IMR-90 (cell line): ENCODE measurements at places on chromosomes 3 and 15. TPM values are rescaled to one million over a fixed set of nuclear protein-coding genes. Genes with fewer than 3 reads are reported as not detected.

DNA sequence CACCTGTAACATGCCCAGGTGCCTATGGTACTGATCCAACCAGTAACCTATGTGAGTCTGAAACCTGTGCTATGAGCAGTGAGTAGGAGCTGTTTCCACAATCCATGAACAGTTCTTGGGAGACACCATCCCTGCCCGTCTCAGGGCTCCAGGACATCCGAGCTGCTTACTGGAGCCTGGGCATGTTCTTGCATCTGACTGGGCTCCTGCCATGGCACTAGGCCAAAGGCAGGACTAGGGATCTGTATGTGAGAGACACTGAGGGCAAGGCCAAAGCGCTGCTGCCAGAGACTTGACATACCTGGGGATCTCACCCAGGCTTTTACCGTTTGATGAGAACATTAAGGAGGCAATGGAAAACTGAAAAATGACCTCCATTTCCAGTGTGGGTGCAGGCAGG is 59.8 kb downstream of the WDR76 start:
- DNase-seq, result no peak

- DNase-seq, result no peak
These were observed 71.8 kb downstream of the MINDY2 start for GRCh38 chr15:58842713-58843396.

DNA sequence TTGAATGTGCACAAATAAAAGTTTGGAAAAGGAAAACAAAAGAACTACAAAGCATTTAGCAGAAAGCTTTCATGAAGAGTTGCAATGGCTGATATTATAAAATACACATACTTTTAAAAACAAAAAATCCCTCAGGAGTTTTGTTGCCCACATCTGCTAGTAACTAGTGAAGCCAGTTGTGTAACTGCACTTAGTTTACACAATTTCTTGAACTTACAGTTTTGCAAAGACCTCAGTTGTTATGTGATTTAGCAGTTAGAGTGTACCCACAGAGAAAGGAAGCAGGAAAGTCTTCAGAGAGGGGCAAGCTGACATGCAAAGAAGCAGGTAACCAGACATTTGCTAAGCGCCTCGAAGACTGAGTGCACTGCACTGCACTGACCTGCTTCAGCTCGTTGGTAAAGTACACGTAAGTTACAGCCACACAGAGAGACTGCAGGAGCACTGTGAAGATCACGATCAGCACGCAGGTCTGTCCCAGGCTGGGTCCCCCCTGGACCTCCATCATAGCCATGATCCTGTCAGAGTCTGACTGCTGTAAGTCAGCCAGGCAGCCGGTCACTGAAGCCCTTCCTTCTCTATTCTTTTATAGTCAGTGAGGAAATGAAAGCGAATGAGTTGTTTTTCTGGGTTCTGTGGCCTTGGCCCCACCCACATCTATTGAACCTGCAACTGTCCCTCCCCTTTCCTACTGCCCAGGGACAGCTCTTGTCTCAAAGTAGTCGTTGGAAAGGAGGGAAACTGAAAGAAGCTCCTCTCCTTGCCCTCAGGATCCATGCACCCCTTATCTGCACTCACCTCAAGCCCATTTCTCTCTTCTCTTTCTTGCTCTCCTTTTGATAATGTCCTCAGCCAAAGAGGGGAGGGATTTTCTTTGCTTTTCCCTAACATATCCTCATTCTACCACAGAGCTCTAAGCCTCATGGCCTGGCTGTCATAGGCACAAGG is at the start of gene TNFSF10:
TNFSF10 (minus strand) TSS at position 560 of the 948 bp plus-strand sequence; CDS start at position 514, 46 bp downstream.
- DNase-seq, result peak; percentile 22

GRCh38 chr3:196629228-196629627 is 10.3 kb upstream of the NRROS start:
- no peak for DNase-seq

DNA sequence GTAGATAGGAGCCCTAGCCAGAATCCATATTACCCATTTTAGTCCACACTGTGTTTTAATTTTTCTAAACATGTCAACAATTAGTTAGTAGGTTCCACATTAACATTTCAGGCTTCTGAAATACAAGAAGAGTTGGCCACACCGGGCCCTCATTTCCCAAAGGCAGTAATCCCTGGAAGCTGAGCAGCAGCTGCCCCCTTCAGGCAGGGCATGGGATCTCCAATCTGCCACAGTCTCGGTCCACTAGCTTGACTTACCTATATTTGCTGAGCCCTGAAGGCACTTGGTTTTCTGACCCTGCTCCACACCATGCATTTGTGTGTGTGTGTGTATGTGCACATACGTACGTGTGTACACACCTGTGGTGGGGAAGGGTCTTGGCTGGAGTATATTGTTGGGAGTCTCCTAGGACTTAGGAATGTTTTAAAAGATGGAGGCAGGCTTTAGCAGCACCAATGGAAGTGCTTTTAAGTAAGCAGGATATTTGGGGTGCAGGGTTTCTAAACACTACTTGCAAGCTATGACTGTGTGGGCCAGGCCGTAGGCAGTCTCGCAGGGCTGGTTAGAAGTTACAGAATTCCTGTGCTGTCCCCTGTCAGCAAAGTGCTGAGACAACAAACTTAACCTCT is 71.2 kb upstream of the SOX14 start:
- DNase-seq, result no peak

DNA sequence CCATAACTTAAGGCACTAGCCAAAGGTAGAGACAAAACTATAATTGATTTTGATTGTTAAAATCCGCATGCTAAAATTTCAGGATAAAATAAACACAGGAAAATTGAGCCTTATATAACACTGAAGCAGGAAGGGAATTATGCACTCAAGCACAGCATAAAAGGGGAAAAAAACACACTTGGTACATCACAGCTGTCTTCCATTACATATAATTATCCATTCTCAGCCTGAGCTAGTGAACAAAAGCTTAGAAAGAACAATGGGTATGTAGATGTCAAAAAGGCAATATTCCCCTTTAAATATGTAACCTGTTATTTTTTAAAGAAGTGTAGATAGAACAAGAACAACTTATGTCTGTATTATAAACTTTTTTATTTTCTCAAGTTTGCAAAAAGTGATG is 899.2 kb downstream of the ROBO1 start:
- DNase-seq, result no peak

DNA sequence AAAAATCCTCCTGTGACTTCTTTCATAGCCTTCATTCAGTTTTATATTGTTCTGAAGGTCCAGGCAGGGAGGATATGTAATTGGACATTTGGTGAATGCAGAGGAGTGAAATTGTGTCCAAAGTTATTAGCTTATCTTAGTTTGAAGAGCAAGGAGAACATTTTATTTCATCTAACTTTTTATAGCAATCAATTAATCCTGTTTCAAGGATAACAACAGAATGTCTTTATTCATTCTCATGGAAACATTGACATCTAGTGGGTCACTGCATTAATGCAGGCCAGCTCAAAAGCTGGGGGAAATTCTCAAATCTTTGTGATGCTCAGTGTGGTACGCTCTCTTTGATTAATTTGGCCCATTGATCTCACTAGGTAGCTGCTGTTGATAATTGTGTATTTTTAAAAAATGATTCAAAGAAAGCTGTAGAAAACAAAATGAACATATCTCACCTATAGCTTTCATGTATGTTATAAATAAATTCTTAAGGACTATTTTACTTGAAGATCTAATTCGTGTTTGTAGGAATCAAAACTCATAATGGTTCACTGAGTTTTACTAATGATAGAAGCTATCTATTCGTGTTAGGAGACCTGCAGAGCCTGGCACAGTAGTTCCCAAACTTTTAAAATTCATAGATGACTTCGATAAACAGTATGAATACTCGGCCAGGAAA is 150.8 kb upstream of the KCNMB2 start:
- peak; percentile 51 for DNase-seq

DNA sequence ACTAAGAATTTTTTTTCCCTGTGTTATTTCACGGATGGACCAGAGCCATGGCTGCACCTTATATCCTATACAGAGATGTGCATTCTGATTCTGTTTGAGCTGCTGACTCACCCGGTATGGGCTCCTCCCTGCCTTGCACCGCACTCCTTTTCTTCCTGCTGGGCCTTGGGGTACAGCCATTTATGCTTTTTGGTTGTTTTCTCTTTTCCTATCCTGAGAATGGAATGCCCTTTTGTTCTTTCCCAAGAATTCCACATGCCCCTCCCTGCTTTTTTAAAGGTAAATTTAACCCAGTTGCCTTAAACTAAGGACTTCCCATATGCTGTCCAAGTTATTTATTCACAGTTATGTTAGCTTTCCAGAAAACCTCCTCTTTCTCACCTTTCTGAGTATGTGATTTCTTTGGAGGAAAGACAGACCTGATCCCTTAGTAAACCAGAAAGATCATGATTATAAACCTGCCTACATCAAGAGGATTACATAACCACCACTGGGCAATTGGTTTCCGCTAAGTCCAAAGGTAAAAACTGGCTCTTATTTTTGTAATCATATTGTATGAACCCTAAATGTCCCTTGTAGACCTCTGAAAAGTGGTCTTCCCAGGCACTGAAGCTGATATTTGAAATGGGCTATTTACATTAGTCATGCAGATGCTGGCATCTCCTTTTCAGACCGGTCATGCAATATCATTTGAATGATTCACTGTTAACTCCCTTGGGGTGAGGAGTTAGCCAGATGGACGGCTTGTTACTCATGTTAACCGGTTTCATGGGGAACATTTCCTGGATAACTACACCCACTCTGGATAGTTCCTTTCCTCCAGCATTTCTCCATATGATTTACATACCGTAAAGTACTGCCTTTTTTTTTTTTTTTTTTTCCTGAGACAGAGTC is 45.5 kb downstream of the TMOD3 start:
- DNase-seq, result peak; percentile 99

GRCh38 chr15:99606646-99607045 is 40.9 kb downstream of the MEF2A start:
- no peak for DNase-seq

DNA sequence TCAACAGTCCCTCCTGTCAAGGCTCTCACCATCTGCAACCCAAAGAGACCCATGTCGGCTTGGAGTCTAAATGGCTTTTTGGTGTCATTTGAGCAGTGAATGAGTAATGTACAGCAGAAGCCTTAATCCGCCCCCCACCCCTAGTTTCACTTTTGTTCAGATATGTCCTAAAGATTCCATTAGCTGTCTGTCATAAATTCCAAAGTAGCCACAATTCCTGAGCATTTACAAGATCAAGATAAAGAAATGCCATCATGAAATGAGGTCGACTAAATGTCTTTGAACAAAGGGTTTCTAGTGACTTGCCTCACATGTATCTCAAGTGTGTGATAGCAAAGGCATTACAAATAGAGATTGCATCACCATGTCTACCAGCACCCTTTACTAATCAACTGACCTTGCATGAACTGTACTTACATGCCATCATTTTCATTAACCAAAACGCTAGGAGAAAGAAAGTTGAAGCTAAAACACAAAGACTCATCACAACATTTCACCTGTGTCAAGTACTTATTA is 123.8 kb upstream of the PHLDB2 start:
- DNase-seq, result peak; percentile 94

DNA sequence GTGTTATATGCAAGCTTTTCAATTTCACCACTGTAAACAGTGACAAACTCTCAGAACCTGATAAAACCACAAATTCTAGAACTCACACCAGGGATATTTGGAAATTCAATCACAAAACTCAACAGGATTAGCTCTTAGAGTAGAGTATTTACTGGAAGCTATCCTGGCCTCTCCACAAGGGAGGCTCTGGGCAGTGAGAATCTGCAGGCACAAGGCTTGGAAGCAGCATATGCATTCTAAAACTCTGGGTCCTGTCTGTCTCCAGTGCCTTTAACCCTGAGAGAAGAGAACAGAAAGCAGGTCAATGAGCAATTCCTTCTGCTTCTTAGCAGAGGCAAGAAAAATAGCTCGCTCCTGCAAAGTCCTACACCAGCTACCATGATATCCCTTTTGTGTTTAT is 23.4 kb downstream of the PLSCR4 start:
- no peak for DNase-seq

- DNase-seq, result no peak
These were observed 21.6 kb upstream of the RGMA start for GRCh38 chr15:93110502-93111040.

Gene ANKRD63
- total RNA-seq, result under 0.01 TPM in 1 of 2 replicates, not detected in the other

Gene CFAP92
- total RNA-seq, result not detected in 2 replicates

Gene C3orf62
- 0.83 and 0.90 TPM in 2 replicates for total RNA-seq

Gene LTK
- 0.18 and 0.28 TPM in 2 replicates for total RNA-seq
